ENCODE measurements at places on chromosomes 7 and 10.

GRCh38 chr7:155310425-155311114, 12.9 kb downstream of the INSIG1 start:
- DNase-seq = no peak

GRCh38 chr10:90977162-90977854, 56.4 kb upstream of the ANKRD1 start:
- DNase-seq = no peak

DNA sequence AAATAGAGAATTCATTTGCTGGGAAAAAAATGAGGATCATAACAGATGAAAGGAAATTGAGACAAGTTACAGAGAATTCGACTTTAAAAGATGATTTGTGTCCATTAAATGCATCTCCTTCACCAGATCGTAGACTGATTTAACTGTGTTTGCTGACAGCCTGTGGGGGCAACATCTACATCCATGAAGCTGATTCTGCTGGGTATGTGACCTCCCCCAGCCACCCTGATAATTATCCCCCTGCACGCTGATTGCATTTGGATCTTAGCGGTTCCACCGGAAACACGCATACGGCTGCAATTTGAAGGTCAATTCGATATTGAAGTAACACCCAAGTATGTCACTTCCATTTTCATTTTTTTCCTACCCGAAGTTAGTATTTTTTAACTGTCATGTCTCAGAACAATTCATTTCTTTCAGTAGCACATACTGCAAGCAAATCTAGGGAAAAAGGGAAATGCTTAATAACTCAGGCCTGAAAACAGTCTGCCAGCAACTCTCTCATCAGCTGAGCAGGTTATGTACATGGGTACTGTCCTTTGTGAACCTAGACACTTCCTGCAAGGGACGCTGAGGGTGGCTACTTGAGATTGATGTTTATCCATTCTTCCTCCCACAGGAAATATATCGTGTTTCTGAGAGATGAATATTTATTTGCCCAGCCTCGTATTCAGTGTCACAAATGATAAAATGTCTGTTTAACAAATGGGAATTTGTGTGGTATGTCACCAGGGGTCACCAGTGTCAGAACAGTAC, 134.9 kb downstream of the ZNF22 start:
- no peak for DNase-seq

GRCh38 chr7:51253157-51253556, 63.5 kb downstream of the COBL start:
- no peak for DNase-seq

DNA sequence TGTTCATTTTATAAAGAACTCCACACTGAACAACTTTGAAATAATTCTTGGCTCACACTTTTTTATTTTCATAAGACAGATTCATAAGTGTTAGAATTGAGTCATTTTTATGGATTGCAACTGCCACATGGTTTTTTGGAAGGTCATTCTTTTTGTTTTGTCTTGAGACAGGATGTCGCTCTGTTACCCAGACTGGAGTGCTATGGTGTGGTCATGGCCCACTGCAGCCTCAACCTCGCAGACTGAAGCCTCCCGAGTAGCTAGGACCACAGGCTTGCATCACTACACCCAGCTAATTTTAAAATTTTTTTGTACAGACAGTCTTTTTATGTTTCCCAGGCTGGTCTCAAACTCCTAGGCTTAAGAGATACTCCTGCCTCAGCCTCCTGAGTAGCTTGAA, 20.3 kb downstream of the BMS1 start:
- no peak for DNase-seq

DNA sequence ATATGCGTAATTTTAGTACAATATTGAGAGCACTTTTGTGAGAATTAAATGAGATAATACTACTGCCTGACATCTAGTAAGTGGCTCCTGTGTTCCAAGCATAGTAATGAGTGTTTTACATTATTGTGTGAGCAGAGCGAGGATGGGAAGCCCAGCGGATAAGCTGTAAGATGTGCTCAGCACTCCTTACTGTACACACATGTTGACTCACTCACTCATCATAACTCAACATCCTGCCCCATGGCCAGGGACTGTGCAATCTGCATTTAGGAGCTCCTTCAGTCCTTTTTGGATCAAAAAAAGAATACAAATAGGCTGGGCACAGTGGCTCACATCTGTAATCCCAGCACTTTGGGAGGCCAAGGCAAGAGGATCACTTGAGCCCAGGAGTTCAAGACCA, 72.9 kb upstream of the NEBL start:
- DNase-seq = peak; percentile 60

DNA sequence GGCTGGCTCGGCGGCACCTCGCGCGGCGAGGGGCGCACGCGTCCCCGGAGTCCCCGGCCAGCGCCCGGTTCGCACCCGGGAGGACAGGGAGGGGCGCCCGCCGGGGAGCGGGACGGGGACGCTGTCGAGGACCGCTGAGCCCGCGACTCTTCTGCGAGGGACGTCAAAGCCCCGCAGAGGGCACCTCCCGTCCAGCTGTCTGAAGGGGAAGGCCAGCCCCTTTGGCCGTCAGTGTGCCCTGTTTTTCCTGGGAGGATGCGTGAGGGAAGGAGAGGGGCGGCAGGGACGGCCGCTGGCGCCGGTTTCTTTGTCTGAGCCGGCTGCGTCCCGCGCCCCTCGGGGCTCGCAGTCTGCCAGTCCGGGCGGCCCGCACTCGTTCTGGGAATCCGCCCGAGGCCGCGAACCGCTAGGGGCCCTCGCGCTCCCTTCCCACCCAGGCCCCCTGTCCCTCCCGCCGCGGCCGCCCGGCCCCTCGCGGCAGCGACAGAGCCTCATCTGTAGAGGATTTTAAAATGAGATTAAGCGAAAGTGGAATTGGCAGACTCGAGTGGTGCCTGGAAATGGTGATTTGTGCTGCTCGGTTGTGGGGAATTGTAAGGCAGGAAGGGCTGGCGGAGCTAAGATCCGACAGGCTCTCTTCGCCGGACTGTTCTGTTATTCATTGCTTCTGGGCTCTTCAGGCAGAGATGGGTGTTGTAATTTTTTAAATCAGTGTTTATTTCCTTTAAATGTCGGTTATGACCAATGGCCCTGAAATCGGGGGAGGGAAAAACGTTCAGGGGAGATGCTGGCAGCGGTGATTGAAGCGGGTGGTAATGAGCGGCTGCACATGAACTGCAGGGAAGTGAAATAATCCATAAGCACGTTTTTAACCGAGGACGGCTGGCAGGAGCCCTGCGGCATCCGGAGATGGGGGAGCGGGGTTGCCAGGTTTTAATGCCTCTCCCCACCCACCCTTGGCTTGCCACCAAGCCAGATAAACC, 618 bp upstream of the RELN start:
- no peak for DNase-seq

GRCh38 chr7:27946351-27946750, 206.4 kb downstream of the TAX1BP1 start:
- no peak for DNase-seq

- no peak for DNase-seq
Observed at GRCh38 chr7:158274404-158274811, 313.2 kb downstream of the PTPRN2 start.

DNA sequence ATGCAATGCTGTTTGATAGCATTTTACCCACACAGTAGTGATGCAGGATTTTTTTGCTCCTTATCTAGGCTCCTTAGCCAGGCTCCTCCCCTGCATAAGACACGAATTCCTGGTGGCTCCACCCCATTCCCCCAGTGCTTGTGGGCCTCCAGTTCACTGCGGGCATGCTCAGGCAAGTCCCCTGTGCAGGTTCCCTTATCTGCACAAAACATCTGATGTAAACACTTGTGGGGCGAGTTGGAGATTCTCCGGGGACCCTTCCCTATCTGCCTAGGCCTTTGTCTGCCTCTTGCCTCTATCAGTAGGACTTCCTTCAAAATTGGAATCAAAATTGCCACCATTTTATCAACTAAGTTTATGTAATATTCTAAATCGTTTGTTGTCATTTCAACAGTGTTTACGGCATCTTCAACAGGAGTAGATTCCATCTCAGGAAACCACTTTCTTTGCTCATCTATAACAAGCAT, 5.4 kb upstream of the STK17A start:
- peak; percentile 47 for DNase-seq

DNA sequence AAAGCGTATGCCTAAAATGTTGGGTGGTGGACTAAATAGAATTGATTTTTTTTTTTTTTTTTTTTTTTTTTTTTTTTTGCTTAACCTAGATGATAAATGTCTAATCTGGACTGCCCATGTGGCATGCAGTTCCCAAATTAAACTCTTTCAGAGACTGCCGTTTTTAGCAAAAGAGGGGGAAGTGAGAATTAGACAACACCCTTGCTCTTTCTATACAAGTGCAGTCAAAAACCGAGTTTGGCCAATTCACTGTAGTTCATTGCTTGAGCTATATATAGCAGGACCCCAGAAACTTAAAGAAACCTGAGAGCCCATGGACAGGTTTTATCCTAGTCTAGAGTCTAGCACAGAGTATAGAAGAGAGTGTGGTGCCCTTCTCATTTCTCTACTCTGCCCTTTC, 141.9 kb downstream of the GRM3 start:
- DNase-seq = no peak

- DNase-seq = no peak
Observed at GRCh38 chr7:68862736-68863135, 735.5 kb upstream of the AUTS2 start.

DNA sequence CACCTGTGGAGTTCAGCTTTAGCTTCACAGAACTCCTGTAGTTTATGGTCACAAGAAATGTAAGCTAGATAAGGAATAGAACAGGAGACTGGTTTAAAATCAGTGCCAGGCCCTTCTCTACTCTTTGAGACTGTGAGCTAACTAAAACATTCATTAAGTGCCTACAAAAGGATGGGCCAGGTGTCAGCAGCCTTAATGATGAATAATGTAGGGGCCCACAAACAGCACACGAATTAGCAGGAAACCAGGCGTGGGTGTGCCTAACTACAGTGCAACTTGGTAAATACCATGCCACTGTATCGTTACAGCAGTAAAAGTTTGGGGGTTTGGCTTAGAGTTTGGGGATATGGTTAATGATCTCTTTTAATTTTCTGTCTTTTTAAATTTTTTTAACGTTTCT, 6.1 kb upstream of the ABLIM1 start:
- no peak for DNase-seq

DNA sequence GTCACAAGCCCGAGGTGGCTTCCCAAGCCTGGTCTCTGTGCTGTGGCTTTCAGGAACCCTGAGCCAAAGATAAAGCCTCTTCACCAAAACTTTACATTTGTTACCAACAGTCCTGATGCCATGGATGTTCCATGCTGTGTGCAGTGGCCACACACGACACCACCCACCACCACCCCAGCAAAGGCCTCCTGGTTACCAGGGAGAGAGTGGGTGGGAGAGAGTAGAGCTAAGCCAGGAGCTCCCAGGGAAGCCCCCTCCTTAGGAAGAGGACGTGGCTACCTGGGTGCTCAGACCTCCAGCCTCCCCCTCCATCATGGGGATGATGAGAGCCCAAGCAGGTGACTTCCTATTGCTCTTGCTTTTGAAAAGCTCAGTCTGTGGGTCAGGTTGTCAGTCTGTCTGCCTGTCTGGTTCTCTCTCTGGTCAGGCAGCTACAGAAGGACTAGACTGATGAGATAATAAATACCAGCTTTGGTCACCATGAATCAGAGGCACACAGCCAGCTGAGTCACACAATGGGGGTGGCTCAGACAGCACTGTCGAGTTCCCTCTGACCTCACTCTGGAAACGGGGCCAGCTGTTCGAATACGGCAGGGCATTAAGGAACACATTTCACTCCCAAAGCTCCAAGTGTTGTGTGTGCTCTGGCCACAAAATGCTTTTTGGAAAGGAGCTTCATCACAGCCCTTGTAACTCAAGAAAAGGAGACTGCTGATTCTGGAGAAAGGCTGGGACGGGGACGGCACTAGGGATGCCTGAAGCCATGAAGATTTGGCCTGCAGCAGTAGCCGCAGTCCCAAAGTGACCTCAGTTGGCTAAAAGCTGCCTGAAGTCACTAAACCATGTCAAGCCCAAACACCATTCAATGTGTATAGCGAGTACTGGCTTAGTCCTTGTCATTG, 166.0 kb downstream of the FANK1 start:
- peak; percentile 96 for DNase-seq

DNA sequence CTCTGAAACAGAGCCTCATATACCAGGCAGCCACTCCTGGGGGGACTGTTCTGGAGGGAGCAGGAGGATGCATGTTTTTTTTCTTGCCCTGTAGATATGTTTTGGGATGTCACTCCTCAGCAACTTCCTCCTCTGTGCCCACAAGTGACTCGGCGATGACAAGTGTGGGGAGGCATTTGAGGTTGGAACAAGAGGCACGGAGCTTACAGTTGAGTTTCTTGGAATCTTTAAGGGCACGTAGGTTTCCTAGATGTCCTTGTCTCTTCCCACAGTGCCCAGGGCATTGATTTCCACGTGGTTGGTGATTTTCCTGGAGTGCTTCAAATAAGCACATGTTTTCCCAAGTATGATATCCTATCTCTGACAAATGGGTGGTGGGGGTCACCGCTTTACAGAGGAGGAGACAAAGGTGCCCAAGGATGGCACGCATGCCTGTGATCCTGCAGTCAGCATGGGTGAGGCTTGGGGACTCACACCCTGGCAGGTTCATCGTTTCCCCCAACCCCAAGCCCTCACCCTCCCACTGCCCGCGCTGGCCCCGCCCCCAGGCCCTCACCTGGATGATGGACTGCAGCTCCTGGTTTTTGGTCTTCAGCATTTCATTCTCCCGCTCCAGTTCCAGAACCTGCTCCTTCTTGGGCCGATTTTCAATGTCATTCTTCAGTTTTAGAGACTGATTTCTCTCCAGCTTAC, 95.2 kb upstream of the GNA12 start:
- DNase-seq = peak; percentile 19

DNA sequence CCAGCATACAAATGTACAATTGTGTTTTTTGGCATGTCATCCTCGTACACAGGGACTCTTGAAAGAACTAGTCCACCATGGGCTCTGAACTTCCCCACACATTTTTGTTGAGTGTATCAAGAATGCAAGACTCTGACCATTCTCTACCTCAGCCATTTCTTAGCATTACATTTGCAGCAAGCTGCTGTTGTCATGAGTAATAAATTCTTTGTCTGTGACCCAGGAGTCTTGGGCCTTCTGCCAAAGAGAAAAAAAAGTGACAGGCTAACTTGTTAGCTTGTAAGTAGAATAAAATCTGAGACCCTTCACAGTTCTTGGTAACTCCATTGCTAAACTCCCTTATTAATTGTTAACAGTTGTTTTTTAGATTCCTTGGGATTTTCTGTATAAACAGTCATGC, 542.3 kb upstream of the MBL2 start:
- peak; percentile 33 for DNase-seq

- no peak for DNase-seq
Observed at GRCh38 chr7:26434974-26435373, 143.3 kb downstream of the SNX10 start.

DNA sequence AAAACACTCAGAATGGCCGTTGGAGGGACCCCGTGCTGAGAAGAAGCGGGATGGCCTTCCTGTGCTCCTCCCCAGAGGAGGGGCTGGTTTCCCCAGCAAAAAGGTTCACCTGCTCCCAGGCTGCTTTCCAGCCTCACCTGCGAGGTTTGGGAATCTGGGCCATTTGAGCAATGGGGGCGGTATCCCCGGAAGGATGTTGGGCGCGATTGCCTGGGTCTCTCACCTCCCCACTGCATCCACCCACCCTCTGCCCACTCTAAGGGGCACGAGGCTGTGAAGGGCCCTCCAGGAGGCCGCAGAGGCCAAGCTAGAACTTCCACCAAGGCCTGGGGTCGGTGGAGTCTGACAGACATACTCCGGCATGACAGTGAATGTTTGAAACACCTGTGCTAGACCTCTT, 147.6 kb downstream of the PAXIP1 start:
- DNase-seq = no peak

- DNase-seq = no peak
Observed at GRCh38 chr7:112381311-112382091, 68.8 kb upstream of the IFRD1 start.
